Thymus (tissue), 14 donors: ENCODE measurements at places on chromosomes 16 and 17.
A peak's percentile ranks its signal among the peaks of the same experiment; 100 is the strongest.

DNA sequence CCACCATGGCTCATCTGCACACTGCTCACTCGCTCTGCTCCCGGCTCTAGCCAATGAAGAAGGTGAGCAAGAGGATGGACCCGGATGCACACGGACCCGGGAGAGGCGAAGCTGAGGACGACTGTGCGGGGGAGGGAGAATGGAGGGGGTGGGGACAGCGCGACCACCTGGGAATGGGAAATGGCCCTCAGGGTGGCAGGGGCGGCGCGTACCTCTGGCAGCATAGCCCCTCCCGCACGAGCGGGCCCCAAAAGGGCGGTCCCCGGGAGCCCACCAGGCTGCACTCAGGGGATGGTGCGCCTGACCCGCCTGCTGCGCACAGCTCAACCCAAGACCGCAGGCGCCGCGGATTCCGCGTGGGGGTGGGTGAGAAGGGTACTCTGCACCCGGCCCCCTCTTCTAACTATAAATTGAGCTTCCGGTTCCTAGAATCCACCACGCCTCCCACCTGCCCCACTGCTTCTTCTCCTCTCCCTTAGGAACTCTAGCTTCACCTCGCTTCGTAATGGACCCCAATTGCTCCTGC is 6.1 kb downstream of the MT1H start:
- no peak for DNase-seq
- H3K4me3 ChIP-seq, result peak overlapping the region; percentile 54
- H3K27ac ChIP-seq, result no peak overlapping the region
- peaks cover 9% of the 10 kb centered on the region for H3K4me1 ChIP-seq

DNA sequence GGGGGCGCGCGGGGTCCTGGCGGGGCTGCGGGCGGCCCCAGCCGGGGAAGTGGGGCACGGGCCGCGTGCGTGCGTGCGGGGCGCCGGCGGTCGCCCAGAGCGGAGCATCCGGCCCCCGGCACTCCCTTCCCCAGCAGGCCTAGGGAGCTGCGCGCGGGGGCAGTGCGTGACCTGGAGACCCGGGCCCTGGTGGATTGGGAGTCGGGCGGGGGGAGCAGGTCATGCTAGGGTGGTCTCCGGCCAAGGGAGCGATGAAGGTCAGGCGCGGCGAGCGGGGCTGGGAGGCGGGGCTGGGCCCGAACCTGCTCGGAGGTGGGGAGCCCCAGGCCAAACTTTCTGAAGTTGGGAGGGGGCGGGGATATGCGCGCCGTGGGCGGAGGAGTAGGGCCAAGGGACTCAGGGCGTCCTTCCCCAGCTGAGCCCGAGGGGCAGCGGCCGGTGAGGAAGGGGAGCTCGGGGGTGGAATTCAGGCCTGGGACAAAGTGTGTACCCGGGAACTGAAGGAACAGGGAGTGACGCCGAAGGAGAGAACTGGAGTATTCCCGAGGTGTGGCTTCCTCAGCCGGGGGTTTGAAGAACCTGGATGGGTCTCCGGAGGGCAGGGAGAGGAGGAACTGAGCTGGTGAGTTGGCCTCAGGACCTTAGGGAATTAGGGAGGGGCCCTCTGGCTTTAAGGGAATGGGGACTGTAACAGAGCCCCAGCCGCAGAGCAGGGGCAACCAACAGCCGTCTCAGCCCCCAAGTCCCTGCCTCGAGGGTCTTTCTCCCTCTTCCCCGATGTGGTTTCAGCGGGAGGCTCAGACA is 589 bp downstream of the XYLT2 start:
- peak overlapping the region; percentile 93 for H3K4me3 ChIP-seq
- no peaks in the 10 kb centered on the region for H3K36me3 ChIP-seq
- no peaks in the 10 kb centered on the region for H3K27me3 ChIP-seq
- H3K4me1 ChIP-seq, result peaks cover 25% of the 10 kb centered on the region
- DNase-seq, result no peak

DNA sequence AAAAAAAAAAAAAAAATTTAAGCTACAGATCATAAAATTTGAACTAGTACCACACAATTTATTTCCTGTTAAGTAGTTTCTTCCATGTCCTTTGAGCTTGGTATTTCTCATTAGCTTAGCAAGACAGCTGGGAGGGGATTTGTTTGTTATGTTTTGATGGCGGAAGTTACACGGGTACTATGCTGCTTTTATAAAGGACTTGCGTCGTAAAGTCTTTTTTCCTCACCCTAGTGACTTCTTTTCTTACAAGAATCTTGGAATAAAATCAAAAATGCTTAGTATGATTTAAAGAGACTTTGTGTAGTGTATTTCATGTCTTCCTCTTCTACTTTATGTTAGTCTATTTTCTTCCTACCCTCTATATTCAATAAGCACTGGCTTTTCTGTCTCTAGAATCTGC is 89.1 kb downstream of the NLK start:
- H3K27me3 ChIP-seq, result no peaks in the 10 kb centered on the region
- no peaks in the 10 kb centered on the region for H3K4me1 ChIP-seq
- H3K4me3 ChIP-seq, result no peak overlapping the region
- DNase-seq, result no peak

GRCh38 chr16:1613211-1613622 is 1.1 kb downstream of the CRAMP1 start:
- H3K36me3 ChIP-seq, result peaks cover 16% of the 10 kb centered on the region
- DNase-seq, result no peak
- no peaks in the 10 kb centered on the region for H3K27me3 ChIP-seq
- peak overlapping the region; percentile 95 for H3K4me3 ChIP-seq

- H3K36me3 ChIP-seq, result no peaks in the 10 kb centered on the region
- H3K27ac ChIP-seq, result no peak overlapping the region
- no peak overlapping the region for H3K4me3 ChIP-seq
- peaks cover 5% of the 10 kb centered on the region for H3K4me1 ChIP-seq
- H3K27me3 ChIP-seq, result no peaks in the 10 kb centered on the region
Observed at GRCh38 chr17:357644-358043, 5.0 kb upstream of the RPH3AL start.

- peaks cover 84% of the 10 kb centered on the region for H3K36me3 ChIP-seq
- DNase-seq, result no peak
- no peak overlapping the region for H3K4me3 ChIP-seq
- H3K27ac ChIP-seq, result no peak overlapping the region
- no peaks in the 10 kb centered on the region for H3K27me3 ChIP-seq
Observed at GRCh38 chr17:57276621-57277020, 20.3 kb downstream of the MSI2 start.

GRCh38 chr17:58985367-58985766 is 121.3 kb downstream of the TRIM37 start:
- no peaks in the 10 kb centered on the region for H3K36me3 ChIP-seq
- no peak overlapping the region for H3K4me3 ChIP-seq
- no peaks in the 10 kb centered on the region for H3K27me3 ChIP-seq
- no peak for DNase-seq

DNA sequence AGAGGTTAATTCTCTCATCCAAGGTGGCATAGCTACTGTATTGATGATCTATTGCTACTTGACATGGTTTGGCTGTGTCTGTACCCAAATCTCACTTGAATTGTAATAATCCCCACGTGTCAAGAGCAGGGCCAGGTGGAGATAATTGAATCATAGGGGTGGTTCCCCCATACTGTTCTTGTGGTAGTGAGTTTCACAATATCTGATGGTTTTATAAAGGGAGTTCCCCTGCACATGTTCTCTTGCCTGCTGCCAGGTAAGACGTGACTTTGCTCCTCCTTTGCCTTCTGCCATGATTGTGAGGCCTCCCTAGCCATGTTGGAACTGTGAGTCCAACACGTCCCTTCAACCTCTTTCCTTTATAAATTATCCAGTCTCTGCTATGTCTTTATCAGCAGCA is 22.9 kb upstream of the CPPED1 start:
- no peaks in the 10 kb centered on the region for H3K36me3 ChIP-seq
- no peak overlapping the region for H3K4me3 ChIP-seq
- H3K4me1 ChIP-seq, result no peaks in the 10 kb centered on the region
- no peak for DNase-seq
- no peak overlapping the region for H3K27ac ChIP-seq
- H3K27me3 ChIP-seq, result no peaks in the 10 kb centered on the region

- DNase-seq, result no peak
- H3K4me1 ChIP-seq, result no peaks in the 10 kb centered on the region
- no peak overlapping the region for H3K27ac ChIP-seq
Observed at GRCh38 chr16:86501989-86502855, 8.1 kb upstream of the FOXF1 start.

- peaks cover 14% of the 10 kb centered on the region for H3K4me1 ChIP-seq
- peak overlapping the region; percentile 87 for H3K27ac ChIP-seq
- peak overlapping the region; percentile 96 for H3K4me3 ChIP-seq
- DNase-seq, result no peak
- no peaks in the 10 kb centered on the region for H3K27me3 ChIP-seq
Observed at GRCh38 chr17:63549289-63549945, 860 bp upstream of the DCAF7 start.

- peaks cover 77% of the 10 kb centered on the region for H3K36me3 ChIP-seq
- H3K4me1 ChIP-seq, result peaks cover 4% of the 10 kb centered on the region
- H3K27me3 ChIP-seq, result no peaks in the 10 kb centered on the region
- no peak overlapping the region for H3K4me3 ChIP-seq
Observed at GRCh38 chr17:29575511-29576213, 7.2 kb downstream of the TP53I13 start.

- no peak overlapping the region for H3K27ac ChIP-seq
- no peaks in the 10 kb centered on the region for H3K36me3 ChIP-seq
- peaks cover 7% of the 10 kb centered on the region for H3K4me1 ChIP-seq
- H3K4me3 ChIP-seq, result no peak overlapping the region
- H3K27me3 ChIP-seq, result no peaks in the 10 kb centered on the region
Observed at GRCh38 chr16:75423723-75424104, 9.6 kb downstream of the CFDP1 start.

DNA sequence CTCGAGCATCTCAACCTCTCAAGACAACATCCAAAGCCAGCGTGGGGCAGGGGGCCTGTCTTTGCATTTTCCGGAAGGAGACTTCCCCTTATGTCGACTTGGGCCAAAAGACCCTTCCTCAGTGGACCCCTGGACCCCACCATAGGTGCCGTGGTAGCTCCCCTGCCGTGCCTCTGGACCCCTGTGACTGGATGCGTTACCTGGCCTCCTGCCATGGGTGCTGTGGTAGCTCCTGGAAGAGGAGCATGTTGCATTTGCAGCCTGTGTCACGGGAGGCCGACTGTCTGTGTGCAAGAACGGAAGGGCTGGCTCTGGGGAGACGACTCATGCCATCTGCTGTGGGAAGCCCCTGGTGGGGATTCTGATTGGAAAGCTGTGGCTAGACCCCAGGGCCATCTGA is 130.1 kb downstream of the FOXL1 start:
- DNase-seq, result no peak
- H3K27me3 ChIP-seq, result no peaks in the 10 kb centered on the region
- no peaks in the 10 kb centered on the region for H3K36me3 ChIP-seq
- no peak overlapping the region for H3K27ac ChIP-seq

DNA sequence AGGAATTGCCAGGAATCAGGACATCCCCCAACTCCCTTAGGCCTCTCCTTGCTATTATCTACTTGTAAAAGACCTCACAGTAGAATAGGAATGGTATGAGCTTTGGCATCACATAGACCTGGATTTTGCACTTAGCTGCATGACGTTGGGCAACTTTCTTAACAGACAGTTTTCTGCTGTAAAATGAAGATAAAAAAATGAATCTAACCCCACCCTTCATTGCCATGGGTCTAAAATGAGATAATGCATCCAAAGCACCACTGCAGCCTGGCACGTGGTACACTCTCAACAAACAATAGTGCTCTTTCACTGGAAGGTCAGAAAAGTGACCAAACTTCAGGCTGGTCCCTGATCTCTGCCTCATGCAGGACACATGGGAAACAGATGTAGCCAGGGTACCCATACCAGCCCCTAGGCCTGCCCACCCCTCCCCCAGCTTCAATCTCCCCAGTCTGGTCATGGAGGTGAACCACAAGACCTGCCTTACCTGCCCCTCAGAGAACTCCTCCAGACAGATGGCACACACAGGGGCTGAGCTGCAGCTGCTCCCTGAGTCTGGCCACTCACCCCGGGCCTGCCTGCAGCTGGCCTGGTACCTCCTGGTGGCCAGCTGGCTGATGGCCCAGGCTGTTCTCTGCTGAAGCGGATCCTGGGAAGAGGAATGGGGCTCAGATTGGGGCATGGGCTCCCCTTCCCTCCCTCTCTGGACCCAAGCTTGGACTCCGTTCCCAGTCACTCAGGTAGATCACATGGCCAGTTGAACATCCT is 8.5 kb upstream of the SUPT4H1 start:
- peaks cover 19% of the 10 kb centered on the region for H3K4me1 ChIP-seq
- no peak overlapping the region for H3K27ac ChIP-seq
- H3K36me3 ChIP-seq, result peaks cover 3% of the 10 kb centered on the region
- no peak for DNase-seq
- no peak overlapping the region for H3K4me3 ChIP-seq
- H3K27me3 ChIP-seq, result no peaks in the 10 kb centered on the region

GRCh38 chr16:23836404-23837311 is 875 bp downstream of the PRKCB start:
- H3K4me3 ChIP-seq, result peak overlapping the region; percentile 80
- peak overlapping the region; percentile 94 for H3K27ac ChIP-seq
- peaks cover 26% of the 10 kb centered on the region for H3K4me1 ChIP-seq
- DNase-seq, result no peak
- peaks cover 8% of the 10 kb centered on the region for H3K36me3 ChIP-seq

GRCh38 chr17:53133876-53134275 is 688.9 kb upstream of the KIF2B start:
- no peaks in the 10 kb centered on the region for H3K27me3 ChIP-seq
- H3K4me3 ChIP-seq, result no peak overlapping the region
- no peaks in the 10 kb centered on the region for H3K36me3 ChIP-seq
- H3K27ac ChIP-seq, result no peak overlapping the region
- no peak for DNase-seq

- H3K4me3 ChIP-seq, result no peak overlapping the region
Observed at GRCh38 chr17:36608280-36608679, 6.9 kb downstream of the MRM1 start.

DNA sequence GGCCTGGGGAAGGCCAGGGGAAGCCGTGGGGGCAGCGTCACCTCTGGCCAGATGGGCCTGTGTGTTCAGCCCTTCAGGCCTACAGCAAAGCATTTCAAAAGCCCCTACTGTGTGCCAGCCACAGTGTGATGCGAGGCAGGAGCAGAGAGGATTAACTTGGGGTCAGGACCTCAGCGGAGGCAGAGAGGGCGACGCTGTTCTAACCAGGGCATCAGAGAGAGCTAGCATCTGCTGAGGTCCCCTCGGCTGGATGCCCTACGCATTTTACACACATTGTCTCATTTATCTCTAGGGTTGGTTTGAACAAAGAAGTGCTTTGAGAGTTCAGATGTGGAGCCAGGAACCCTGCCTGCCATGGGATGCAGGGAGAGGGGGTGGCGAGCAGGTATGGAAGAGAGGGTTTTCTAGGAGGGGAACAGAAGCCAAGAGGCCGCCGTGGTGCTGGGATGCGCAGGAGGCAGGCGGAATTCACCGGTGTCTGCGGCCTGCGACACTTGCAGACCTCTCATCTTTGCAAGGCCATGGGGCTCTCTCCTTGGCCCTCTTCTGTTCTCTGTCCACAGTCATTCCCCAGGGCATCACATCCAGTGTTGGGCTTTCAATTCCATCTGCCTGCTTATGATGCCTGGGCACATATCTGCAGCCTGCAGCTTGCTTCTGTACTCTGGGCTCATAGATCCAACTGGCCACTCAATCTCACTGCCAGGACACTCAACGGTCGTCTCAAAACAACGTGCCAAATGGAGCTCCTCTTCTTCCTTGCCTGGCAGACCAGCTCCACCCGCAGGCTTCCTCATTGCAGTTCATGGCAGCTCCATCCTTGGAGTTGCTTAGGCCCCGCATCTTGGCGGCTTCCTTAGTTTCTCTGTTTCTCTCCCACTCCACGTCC is 8.1 kb upstream of the NKD1 start:
- no peaks in the 10 kb centered on the region for H3K4me1 ChIP-seq
- peaks cover 5% of the 10 kb centered on the region for H3K27me3 ChIP-seq
- H3K36me3 ChIP-seq, result no peaks in the 10 kb centered on the region
- no peak overlapping the region for H3K4me3 ChIP-seq
- H3K27ac ChIP-seq, result no peak overlapping the region
- no peak for DNase-seq
